T47D (cell line): ENCODE measurements at places on chromosomes 3 and 15.

GRCh38 chr3:149314807-149315578 lies 18.4 kb downstream of the TM4SF18 start:
- no peak for DNase-seq

GRCh38 chr15:50493625-50494024 lies 52.8 kb downstream of the USP50 start:
- no peak for DNase-seq

- no peak for DNase-seq
These were observed 65.3 kb downstream of the LRTM1 start for GRCh38 chr3:54862526-54862925.

DNA sequence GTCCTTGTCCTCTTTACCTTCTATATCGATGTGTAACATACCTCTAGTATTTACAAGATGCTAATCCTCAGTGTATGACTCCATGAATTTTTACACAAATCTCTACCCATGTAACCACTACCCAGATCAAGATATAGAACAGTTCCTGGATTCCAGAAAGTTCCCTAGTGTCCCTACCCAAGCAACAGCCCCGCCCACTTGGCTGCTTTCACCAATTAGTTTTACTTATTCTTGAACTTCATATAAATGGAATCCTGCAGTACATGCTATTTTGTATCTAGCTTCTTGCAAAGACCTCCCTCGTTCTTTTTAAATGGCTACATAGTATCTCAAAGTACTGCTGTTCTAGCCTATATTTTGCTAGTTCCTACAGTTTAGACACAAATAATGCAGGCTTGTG lies 33.0 kb downstream of the CD276 start:
- no peak for DNase-seq

GRCh38 chr3:123410149-123410515 lies 38.8 kb downstream of the ADCY5 start:
- no peak for DNase-seq

DNA sequence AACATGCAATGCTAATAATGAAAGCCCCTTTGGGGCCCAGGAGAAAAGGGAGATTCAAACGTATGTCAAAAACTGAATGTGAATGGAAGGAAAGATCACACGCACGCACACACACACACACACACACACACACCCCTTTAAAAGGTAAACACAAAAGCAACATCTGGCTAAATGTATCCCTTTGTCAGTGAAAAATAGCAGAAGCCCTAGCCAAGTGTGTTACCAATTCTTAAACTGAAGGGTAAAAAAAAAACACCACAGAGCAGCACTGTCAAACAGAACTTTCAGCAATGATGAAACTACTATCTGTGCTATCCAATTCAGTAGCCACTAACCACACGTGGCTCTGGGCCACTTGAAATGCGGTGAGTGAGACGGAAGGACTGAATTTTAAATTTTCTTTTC lies 4.9 kb downstream of the RFTN1 start:
- DNase-seq, result no peak

DNA sequence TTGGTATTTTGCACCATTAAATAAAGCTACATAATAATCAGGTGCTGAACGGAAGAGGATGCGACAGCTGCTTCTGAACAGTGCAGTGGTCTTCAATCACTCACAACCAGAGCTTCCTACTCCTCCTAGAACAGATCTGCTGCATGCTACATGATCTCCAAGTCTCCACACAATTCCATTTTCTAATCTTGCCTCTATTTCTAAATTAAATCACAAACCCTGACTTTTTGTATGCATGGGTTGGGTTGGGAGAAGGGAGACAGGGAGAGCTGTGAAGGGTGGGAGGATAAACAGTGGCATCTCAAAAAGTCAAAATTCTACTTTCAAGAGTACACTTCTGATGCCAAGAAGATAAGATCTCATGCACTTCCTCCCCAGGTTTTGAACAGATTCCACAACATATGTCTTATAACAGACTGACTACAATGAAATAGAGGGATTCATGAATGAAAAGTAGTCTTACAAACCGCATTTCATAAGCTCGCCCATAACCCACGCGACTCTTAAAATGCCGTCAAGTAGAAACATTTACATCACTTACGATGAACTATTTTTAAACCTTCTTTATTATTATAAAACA lies 57.2 kb downstream of the CHSY1 start:
- DNase-seq, result no peak

- no peak for DNase-seq
These were observed 977 bp downstream of the CDC25A start for GRCh38 chr3:48187301-48187578.

- no peak for DNase-seq
These were observed 632 bp upstream of the CRELD1 start for GRCh38 chr3:9932843-9933560.

- no peak for DNase-seq
These were observed 99.7 kb downstream of the NAALADL2 start for GRCh38 chr3:174958671-174959328.
